ENCODE measurements at places on chromosomes 5 and 9.

- no peak for DNase-seq
Measured at GRCh38 chr9:82168585-82168984, 180.0 kb downstream of the SPATA31D1 start.

GRCh38 chr9:99374793-99375192, 152.7 kb downstream of the SEC61B start:
- no peak for DNase-seq

DNA sequence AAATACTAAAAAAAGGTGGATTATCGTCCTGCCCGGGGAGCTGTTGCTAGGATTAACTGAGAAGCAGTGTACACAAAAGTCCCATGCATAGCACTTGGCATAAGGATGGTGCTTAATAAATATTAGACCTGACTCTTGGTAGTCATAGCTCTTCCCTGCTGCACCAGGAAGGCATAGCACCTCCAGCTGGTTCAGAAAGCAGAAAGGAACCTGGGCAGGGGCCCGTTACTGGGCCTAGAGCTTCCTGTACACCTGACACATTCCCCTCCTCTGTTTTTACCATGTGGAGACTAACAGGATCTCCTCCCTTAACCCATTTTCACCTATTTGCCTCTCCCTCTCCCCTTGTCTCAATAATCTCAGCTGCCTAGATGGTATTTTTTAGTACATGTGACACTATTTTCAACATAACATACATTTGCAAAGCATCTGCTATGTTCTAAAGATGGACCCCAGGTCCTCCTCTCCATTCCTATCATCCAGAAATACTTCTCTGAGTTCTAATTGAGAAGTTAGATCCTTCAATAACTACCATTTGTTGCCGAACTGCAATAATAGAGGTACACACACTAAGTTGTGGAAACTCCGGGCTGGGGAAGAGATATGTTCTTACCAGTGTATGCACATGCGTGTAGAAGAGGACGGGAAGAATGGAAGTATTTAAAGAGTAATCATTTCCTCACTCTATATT, 3.2 kb upstream of the ANP32B start:
- no peak for DNase-seq

DNA sequence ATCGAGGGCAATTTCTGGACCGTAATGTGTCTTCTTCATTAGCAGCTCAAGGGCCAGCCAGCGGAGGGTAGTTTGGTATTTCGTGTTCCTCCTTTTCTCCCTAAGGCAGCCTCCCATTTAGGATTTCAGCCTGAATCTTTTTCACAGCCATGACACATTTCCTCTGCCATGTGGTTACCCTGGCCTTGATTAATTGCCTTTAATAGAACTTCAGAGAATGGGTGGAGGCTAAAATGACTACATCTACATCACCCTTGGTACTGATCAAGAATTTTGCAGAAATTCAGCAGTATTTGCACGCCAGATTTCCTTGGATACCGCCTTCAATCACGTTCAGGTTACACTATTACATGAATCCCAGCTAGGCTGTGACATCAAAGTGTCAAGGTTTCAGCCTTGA, 58.0 kb downstream of the ADAMTS16 start:
- no peak for DNase-seq

DNA sequence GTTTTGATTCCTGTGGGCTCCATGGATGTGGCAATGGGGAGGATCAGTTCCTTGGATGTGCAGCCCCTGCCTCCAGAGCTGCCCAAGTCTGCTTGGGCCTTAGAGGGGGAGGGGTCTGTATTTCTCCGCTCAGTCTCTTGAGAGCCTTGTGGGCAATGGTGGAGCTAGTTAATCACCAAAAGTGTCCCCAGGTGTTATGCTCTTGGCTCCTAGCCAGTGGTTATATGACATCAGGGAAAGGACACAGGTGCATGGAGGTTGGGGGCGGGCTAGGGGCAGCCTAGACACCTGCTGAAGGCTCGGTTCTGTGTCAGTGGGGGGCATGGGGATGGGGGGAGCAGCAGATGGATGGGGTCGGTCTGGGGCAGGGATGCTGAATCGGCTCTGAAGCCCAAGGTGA, 12.4 kb upstream of the ARAP3 start:
- DNase-seq, result no peak

- DNase-seq, result no peak
Measured at GRCh38 chr5:99176186-99176585, 247.4 kb upstream of the CHD1 start.

DNA sequence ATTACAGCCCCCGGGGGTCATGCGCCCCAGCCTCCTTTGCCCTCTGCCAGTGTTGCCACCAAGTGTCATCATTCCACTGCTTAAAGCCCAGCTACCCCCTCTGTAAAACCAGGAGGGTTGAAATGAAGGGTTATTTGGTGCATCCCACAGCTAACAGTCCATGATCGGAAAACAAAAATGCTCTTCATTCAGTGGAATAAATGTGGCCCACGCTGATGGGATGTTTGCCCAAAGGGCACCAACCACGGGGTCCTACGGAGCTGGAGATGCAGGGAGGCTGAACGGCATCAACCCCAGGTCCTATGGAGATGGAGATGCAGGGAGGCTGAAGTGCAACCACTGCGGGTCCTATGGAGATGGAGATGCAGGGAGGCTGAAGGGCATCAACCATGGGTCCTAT, 218.5 kb upstream of the IRX1 start:
- no peak for DNase-seq

GRCh38 chr9:123591283-123591682, 235.3 kb downstream of the CRB2 start:
- no peak for DNase-seq

DNA sequence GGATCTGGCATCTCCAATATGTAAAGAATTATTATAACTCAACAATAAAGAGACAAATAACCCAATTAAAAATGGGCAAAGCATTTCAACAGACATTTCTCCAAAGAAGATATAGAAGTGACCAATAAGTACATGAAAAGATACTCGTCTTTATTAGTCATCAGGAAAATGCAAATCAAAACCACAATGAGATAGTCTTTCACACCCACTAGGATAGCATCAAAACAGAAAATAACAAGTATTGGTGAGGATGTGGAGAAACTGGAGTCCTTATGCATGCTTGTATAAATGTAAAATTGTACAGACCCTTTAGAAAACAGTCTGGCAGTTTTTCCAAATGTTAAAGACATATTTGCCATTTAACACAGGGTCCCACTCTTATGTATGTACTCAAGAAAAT, 39.1 kb upstream of the ITGA1 start:
- no peak for DNase-seq

DNA sequence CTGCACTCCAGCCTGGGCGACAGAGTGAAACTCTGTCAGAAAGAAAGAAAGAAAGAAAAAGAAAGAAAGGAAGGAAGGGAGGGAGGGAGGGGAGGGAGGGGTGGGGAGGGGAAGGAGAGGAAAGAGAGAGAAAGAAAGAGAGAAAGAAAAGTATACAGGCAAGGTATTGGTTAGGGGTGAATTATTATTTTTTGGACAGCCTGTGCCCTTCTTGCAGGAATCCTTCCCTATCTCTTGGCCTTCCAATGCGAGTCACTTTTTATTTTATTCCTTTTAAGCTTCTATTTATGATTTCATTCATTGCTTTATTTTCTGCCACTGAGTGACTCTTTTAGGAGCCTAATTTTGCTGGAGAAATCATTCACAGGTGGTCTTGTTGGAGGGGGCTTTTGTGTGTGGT, 98.7 kb downstream of the PDE8B start:
- DNase-seq, result no peak

GRCh38 chr9:108205276-108205675, 650.5 kb downstream of the ACTL7B start:
- DNase-seq, result no peak

DNA sequence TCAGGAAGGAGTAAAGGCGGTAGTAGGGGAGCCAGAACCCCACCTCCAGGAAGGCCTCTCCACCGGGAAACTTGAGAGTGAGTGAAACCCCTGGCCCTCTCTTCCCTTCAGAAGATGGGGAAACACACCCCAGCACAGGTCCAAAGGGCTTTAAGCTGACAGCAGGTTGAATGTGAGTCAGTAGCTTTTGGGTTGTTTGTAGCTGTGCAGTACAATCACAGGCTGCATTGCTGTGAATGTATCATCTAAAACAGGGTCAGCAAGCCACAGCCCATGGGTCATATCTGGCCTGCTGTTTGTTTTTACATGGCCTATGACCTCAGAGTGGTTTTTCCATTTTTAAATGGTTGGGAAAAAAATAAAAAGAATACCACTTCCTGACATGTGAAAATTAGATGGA, 10.0 kb downstream of the OTULINL start:
- no peak for DNase-seq

- no peak for DNase-seq
Measured at GRCh38 chr5:90930756-90931431, 372.3 kb downstream of the ADGRV1 start.

DNA sequence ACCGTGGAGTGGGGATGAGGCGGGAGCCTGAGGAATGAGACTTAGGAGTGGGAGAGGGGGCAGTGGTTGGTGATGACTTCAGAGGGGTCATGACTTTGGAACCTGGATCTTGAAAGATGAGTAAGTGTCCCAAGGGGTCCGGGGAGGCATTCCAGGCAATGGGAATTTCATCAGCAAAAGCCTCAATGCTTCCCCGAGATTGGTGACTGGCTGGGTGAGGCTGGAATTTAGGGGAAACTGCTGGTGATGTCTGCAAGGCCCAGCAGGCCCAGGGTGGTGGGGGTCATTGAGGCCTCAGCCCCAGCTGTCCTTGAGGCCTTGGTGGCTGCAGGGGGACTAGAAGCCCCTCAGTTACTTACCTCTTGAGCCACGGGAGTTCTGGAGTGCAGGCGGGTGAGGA, 7.5 kb downstream of the NDST1 start:
- no peak for DNase-seq

GRCh38 chr9:134597041-134597913, 44.3 kb upstream of the COL5A1 start:
- no peak for DNase-seq

DNA sequence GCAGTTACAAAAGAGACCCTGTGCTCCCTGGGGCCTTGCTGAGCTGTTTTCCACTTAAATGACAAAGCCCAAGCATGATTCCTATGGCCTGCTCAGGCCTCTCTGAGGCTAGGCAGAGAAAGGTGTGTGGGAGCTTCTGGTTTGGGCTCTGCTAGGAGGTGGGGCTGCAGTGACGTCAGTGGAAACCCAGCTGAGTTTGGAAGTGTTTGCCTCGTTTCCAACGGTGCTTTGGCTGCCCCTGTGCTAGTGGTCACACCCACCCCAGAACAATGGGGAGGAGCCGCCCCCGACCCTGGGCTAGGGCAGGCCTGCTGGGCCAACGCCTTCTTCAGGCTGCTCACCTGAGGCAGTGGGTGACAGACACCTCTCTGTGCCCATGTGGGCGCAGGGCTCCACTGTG, 10.4 kb downstream of the ANGPTL2 start:
- no peak for DNase-seq

DNA sequence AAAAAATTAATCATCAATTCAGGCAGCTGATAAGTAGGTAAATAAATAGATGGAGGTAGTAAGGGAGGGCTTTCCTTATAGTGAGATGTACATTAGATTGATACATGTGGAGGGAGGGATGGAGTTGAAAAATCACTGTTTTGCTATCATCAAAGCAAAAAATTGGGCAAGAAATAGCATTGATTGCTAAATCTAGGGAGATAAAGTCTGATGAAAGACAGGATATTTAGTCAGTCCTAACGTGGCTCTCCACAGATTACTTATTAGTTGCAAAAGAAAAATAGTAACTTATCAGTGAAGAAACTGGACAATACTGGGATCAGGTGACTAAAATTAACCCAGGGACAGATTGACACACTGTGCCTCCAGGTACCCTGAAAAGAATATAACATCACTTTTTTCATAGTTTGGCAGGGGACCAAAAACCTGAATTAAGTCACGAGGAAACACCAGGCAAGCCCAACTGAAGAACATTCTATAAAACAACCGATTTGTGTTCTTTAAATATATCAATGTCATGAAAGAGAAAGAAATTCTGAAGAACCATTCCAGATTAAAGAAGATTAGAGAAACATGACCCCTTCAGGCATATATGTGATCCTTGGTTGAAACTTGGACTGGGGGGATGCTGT, 27.1 kb upstream of the GOLPH3 start:
- no peak for DNase-seq

DNA sequence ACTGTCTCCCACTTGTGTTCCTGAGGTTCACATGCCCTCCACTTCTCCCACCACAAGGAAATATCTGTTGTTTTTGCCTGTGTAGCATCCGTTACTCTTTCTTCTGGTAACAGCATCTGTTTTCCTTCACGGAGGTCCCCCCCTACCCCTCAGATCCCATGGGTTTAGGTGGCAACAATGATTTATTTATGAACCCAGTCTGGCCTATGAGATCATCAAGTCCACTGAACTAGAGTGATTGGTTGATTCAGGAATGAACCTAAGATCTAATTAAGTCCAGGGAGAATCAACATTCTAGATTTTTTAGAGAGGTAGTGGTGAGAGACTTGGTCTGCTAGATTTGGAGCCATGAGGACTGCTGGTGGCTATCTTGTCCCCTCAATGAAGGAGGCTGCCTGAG, 166.8 kb downstream of the NR3C1 start:
- no peak for DNase-seq

DNA sequence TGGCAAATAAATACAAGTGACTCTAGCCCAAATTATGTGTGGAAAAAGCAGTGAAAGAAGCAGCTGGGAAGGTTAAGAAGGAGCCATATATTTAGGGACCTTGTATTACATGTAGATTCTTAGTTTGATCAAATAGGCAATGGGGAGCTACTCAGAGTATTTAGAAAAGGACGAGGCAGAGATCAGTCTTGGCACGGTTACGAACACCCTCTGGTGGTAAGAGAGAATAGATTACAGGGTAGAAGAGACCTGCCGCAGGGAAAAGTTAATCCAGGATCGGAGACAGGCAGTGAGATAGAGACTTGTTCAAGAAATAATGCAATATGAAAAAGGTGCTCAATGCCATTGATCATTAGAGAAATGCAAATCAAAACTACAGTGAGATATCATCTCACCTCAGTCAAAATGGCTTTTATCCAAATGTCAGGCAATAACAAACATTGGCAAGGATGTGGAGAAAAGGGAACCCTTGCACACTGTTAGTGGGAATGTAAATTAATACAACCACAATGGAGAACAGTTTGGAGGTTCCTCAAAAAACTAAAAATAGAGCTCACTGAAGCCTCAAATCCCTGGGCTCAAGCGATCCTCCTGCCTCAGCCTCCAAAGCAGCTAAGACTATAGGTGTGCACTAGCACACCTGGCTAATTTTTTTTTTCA, 12.0 kb downstream of the INIP start:
- DNase-seq, result no peak

DNA sequence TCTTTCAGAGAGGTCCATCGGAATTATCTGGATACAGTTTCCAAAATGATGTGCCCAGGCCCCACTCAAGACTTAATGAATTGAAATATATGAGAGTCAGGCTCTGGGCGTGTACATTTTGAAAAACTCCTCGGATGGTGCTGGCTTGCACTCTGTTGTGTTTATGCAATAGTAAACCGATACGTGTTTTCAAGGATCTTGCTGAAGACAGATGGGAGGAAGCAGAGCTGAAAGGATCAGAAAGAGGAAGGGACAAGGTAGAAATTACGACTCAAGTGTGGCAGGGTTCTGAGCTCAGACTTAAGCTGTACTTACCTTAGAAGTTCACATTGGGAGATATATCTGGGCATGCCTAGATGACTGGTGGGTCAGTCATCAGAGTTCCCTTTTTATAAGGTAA, 13.7 kb upstream of the STOM start:
- DNase-seq, result no peak
